T-helper 17 cell (primary cell): ENCODE measurements at places on chromosomes 16 and 17. TPM values are rescaled to one million over a fixed set of nuclear protein-coding genes. Genes with fewer than 3 reads are reported as not detected.

GRCh38 chr17:10737168-10737622, 7.4 kb upstream of the TMEM220 start:
- DNase-seq, result peak; percentile 10

The HP gene
- 0.57 TPM for total RNA-seq

DNA sequence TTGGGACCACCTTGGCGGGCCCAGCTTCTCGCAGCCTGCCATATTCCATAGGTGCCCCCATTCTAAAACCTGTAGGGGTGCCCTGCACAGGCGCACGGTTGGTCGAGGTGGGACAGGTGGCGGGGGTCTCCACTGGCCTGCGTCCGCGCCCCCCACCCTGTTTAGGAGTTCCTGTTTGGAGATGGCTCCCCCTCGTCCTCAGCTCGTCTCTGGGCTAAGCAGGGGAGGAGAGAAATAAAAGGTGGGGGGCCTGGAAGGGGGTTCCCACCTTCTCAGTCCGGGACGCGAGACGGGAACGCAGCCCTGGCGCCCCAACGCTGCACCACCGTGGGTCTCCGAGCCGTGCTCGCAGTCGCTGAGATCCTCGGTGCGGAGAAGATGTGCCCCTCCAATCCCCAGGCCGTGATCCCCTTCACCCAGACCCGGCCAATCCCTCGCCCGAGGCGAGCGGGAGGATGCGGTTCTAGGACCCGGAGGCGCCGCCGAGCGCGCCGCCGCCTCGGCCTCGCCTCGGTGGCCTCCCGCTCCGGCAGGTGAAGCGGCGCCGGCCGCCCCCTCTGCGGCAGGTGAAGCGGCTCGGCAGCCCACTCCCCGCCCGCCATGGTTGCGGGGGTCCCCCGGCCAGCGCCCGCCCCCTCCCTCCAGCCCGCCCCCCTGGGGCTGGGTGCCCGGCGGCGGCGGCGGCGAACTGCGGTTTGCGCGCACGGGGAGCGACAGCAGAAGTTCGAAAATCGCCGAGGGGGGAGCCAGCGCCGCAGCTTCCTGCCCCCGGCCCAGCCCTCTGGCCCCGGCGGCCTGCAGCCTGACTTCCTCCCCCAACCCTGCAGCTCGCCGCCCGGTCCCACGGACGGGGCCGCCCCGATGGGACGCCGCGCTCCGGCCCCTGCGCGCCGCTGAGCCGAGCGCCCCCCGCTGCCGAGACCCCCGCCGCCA, at the start of gene FMNL1:
FMNL1 (plus strand) TSS at position 805 of the 933 bp plus-strand sequence. CDS start 240 bp downstream, outside the sequence.
- peak; percentile 50 for DNase-seq

DNA sequence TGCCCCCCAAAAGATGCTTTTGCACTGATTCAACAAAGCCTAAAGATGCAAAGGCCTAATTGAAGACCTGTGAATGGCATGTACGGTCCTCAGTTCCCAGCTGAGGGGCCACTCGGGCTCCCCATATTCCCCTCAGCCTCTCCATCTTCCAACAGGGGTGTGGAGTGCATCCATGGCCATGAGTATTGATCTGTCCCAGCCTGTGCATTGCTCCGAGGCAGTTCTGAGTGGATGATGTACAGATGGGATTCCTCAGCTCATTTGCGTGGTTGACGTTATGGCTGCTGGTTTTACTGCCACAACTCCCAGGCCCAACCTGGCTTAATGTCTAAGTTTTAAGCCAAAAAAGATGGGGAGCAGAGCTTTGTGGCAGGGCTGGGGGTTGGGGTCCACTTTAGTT, 162.7 kb upstream of the ZNF267 start:
- DNase-seq, result no peak

GRCh38 chr16:80591071-80591915, 50.5 kb downstream of the DYNLRB2 start:
- no peak for DNase-seq

The INCA1 gene
- total RNA-seq, result not detected

- DNase-seq, result no peak
Observed at GRCh38 chr16:11583889-11584565, 2.7 kb downstream of the LITAF start.

- DNase-seq, result no peak
Observed at GRCh38 chr16:47640661-47641060, 179.5 kb downstream of the PHKB start.

- DNase-seq, result no peak
Observed at GRCh38 chr16:30368792-30369090, 1.6 kb downstream of the TBC1D10B start.

The OR1A2 gene
- total RNA-seq, result not detected

- DNase-seq, result no peak
Observed at GRCh38 chr16:79320956-79321355, 279.6 kb downstream of the MAF start.

The C17orf75 gene
- total RNA-seq, result 11.8 TPM

The ADAP2 gene
- 1.1 TPM for total RNA-seq

- DNase-seq, result no peak
Observed at GRCh38 chr16:55297062-55297909, 26.7 kb upstream of the IRX6 start.

DNA sequence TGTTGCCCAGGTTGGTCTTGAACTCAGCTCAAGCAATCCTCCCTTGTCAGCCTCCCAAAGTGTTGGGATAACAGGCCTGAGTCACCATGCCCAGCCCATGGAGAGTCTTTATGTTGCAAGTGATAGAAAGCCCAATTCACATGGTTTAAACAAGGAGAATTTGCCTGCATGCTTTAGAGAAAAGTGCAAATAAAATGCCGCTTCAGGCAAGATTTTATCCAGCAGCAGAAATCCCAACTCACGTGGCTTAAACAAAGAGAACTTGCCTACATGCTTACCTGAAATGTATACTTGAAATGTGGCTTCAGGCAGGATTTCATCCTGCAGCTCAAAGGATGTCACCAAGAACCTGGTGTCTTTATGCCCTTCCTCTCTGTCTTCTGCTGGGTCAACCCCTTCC, 28.8 kb upstream of the XYLT2 start:
- DNase-seq, result no peak

GRCh38 chr17:48597778-48598631, 4.4 kb upstream of the HOXB5 start:
- DNase-seq, result no peak

- no peak for DNase-seq
Observed at GRCh38 chr17:49987681-49988441, 7.2 kb downstream of the DLX3 start.

The XAF1 gene
- total RNA-seq, result 53.2 TPM

- DNase-seq, result no peak
Observed at GRCh38 chr16:80457871-80458270, 82.9 kb upstream of the DYNLRB2 start.

The SLFN14 gene
- total RNA-seq, result not detected

- no peak for DNase-seq
Observed at GRCh38 chr17:48556229-48556575, 11.3 kb upstream of the HOXB2 start.

DNA sequence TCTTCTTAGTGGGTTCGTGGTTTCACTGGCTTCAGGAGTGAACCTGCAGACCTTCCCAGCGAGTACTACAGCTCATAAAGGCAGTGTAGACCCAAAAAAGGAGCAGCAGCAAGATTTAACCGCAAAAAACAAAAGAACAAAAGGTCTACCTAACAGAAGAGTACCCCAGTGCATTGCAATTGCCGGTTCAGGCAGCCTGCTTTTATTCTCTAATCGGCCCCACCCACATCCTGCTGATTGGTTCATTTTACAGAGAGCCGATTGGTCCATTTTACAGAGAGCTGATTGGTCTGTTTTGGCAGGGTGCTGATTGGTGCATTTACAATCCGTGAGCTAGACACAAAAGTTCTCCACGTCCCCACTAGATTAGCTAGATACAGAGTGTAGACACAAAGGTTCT, 2.0 kb upstream of the ARRB2 start:
- no peak for DNase-seq

The MSLN gene
- not detected for total RNA-seq

DNA sequence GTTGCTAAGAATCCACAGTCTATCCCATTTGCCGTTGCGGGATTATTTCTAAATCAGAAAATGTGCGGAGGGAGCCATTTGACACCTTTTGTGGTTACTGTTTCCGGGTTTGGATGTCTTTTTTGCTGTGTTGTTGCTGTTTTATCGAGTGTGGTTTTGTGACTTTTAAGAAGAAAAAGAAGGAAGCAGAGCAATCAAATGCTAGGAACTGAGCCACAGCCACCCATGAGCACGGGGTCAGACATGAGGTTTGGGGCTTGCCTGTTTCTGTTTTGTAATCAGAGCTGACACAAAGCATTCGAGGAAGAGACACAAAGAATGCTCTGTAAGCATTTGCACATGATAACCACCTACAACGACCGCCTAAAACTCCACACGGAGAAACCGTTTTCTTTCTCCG, 53.1 kb upstream of the CHMP6 start:
- DNase-seq, result no peak

The ZNF597 gene
- total RNA-seq, result 3.0 TPM

DNA sequence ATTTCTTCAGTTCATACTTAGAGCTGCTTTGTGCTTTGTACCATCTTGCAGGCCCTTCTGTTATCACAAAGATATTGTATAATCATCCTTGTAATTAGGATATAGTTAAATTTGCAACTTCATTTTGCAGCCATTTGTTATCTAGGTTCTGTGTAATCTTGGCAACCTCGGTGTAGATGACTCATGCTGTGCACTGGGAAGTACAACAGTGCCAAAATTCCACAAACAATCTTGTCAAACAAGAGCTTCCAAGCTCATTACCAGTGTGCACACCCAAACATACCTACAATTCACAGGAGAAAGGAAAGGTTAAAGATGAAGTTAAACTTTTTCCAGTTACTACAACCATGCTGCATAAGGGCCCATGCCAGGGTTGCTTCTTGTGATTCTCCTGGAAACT, 1231.8 kb downstream of the CDH11 start:
- DNase-seq, result no peak

The ZG16 gene
- total RNA-seq, result not detected

The MT1B gene
- total RNA-seq, result not detected

The HOXB4 gene
- total RNA-seq, result 0.91 TPM

DNA sequence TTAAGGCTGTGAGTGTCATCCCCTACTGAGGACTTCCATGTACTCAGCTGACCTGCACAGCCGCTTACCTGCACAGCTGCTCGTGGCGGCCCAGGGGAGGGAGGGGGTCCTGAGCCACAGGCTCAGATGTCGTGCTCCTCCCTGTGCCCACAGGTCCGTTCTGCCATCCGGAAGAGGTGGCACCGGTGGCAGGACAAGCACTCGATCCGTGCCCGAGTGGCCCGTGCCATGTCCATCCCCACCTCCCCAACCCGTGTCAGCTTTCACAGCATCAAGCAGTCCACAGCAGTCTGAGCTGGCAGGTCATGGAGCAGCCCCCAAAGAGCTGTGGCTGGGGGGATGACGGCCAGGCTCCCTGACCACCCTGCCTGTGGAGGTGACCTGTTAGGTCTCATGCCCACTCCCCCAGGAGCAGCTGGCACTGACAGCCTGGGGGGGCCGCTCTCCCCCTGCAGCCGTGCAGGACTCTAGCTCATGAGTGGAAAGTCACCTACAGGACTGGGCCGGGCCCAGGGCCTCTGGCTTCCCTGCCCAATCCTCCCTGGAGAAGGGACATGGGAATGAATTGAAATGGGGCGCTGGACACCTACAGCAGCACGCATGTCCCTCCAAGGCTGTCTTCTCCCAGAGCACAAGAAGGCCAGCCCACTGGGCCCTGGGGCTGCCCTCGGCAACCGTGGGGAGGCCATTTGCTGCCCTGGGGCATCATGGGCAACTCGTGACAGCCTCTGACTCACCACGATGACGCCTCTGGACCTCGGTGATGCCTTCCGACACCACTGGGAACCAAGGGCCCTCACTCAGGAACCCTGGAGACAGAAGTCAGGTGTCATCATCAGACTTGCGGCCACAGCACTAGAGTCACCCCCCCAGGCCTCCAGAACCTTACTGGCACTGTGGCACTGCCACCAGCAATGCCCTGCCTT, 9.9 kb upstream of the SPPL2C start:
- DNase-seq, result no peak

GRCh38 chr16:48538746-48539484, 71.1 kb downstream of the N4BP1 start:
- no peak for DNase-seq

DNA sequence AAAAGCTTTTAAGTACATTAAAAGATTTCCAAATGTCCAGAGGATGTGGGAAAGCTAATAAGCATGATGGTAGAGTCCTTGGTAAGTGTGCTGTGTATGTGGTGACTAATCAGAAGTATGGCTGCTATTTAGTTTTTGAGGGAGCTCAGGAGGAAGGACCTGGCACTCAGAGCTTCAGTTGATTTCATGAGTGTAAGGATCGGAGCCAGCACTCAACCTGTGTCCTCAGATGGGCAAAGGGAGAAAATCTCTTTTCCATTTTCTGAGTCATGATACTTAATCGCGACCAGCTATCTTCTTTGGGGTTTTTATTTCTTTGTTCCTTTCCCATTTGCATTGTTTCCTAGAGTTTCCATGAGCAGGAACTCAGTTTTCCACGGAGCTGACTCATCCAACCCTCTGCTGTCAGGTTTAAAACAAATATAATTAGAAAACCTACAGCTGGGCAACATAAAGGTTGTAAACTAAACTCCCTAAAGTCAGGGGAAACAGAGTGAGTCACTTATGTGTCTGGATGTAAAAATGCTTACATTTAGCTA, 125.4 kb downstream of the MAP2K6 start:
- DNase-seq, result no peak

- DNase-seq, result no peak
Observed at GRCh38 chr17:74391771-74392170, 24.5 kb downstream of the GPR142 start.

DNA sequence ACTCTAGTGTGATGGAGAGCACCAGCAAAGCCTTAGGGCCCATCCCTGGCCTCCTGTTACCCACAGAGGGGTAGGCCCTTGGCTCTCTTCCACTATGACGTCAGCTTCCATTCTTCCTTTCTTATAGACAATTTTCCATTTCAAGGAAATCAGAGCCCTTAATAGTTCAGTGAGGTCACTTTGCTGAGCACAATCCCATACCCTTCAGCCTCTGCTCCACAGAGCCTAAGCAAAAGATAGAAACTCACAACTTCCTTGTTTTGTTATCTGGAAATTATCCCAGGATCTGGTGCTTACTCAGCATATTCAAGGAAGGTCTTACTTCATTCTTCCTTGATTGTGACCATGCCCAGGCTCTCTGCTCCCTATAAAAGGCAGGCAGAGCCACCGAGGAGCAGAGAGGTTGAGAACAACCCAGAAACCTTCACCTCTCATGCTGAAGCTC, at the start of gene CCL8:
CCL8 (plus strand) TSS at position 397 of the 445 bp plus-strand sequence. CDS start 67 bp downstream, outside the sequence.
- no peak for DNase-seq

The AARS1 gene
- 20.6 TPM for total RNA-seq

The CARD14 gene
- total RNA-seq, result not detected

The SYT17 gene
- total RNA-seq, result not detected

The GDPD1 gene
- 2.7 TPM for total RNA-seq

DNA sequence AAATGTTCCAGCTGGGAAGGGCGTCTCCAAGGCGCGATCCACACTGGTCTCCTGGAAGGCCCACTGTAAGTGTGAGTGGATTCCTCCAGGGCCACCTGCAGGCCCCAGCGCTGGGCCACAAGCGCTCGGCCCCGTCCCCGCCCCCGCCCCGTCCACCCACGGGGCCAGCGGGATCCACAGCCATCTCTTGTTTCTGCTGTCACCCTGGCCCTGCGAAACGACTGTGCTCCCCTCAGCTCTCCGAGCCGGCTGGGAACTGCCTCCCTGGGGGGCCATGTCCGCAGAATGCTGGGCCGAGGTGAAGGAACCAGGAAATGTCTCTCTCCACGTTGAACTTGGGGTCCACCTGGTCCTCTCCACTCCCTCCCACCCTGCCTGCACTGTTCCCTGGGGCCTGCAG, 1955.2 kb downstream of the TP53TG3F start:
- DNase-seq, result no peak

The ALDH3A2 gene
- 17.1 TPM for total RNA-seq

The TMEM238L gene
- total RNA-seq, result not detected
